Caudate nucleus (tissue), 63 donors: ENCODE measurements at places on chromosomes 1 and 21.

GRCh38 chr1:201061049-201061448, 37.5 kb upstream of the KIF21B start:
- no peak for DNase-seq

DNA sequence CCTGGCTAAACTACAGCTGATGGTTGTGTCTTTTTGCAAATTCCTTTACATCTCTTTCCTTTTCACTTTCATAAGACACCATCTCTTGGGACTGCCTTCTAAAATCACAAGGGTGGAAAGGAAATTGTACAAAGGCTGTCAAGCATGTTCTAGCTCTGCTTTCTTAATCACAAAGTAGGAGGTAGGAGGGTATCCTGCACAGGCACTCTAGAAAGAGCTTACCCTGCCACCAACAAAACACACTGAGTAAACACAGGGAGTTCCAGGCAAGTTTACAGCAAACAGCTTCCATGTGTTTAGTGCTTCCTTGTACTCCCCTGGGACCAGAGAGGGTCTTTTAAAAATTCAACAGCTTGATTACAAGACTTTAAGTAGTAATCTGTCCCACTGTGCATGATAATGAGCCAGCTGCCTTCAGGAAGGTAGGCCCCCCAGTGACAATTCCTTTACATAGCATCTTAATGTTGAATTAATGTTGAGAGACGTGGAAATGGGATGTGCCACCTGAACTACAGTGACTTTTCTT, 2.4 kb downstream of the PLPP3 start:
- DNase-seq = no peak

- no peak for DNase-seq
Measured at GRCh38 chr1:9340172-9340854, 47.6 kb downstream of the SPSB1 start.

DNA sequence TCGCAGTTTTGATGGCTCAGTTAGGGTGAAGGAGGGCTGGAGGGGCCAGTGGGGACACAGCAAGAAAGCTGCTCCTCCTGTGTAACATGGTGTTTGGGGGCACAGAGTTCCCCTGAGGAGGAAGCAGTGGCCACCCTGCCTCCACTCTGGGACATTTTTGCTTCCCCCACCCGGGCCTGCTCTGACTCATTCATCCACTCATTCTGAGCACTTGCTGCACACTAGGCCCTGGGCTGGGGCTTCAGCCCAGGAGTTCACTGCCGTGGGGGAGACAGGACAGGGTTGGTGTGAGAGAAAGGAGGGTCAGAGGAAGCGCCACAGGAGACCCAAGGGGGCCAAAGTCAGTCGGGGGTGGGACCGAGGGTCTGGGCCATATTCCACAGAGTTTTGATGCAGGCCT, 41.4 kb upstream of the ACOT11 start:
- no peak for DNase-seq

DNA sequence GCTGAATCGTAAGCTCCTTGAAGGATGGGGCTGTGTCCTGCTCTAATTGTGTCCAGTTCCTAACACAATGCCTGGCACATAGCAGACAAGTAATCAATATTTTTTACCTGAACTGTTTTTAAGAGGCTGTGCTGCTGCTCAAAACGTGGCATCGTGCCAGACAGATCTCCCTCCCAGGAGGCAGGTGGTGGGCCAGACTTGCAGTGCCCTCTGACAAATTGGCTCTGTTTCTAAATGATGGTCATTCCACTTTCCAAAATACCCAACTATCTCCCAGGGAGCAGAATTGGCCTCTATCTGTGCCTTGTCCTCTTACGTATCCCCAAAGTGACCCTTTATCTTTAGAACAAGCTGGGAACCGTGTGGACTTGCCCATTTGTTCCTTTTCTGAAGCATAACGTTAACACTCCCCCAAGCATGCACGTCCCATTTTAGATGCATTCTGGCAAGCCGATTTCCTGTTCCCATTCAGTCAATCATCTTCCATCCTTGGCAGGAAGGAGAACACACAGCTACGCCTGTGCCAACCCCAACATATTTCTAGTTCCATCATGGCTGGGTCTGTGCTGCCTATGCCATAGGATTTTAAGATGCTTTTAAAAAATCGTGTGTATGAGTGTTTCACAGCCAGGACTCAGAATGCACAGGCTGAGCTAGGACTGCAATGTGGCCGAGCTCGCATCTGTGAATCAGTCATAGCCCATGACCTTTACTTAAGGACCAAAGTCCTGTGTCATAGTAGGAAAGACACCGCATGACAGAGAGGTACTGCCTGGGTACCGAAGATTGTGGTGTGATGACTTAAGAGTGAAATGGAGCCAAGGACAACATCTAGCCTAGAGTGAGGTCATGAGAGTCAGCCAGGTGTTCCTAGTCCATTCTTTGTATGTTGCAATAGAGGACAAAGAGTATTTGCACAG, 408.6 kb downstream of the PRDM2 start:
- no peak for DNase-seq

- DNase-seq = no peak
Measured at GRCh38 chr1:211415700-211416099, 76.3 kb downstream of the RD3 start.

GRCh38 chr1:221998186-221998612, 256.3 kb upstream of the DUSP10 start:
- no peak for DNase-seq

DNA sequence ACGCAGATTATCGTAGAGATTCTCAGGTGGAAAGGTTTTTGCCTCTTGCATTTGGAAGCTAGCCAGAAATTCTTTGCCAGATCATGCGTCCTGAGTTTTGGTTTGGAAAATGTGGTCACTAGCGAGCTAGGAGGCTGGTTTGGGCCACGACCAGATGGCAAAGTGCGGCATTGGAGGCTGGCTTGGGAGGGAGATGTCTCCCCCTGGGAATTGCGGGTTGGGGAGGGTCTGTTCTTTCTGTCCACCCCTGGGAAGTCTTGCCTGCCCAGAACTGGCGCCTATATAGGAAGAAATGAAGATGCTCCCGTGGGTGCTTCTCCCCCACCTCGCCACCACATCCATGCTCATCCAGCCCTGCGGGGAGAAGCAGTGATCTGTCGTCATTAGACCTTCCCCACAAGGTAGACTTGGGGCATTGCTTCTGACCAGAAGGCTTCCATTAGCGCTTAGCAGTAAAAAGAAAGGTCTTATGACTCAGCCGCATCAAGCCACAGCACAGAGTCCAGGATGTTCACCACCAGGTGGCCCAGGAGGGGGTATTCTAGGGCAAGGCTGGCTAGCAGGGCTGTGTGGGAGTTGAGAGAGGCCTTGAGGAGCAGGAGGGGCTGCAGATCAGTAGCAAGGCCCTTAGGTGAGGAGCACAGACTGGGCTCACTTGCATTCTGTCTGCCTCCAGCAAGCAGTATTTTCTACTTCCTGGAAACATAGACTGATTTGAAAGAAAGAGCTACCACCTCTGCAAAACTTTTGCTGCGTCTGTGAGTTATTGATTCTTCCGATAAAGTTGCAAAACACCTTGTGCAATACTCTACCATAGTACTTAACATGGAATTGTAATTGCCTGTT, 1.5 kb upstream of the PTP4A2 start:
- DNase-seq = no peak

GRCh38 chr1:90727917-90728501, 10.9 kb upstream of the BARHL2 start:
- no peak for DNase-seq
